AML-193 (cell line): ENCODE measurements at places on chromosomes 5 and 9.

DNA sequence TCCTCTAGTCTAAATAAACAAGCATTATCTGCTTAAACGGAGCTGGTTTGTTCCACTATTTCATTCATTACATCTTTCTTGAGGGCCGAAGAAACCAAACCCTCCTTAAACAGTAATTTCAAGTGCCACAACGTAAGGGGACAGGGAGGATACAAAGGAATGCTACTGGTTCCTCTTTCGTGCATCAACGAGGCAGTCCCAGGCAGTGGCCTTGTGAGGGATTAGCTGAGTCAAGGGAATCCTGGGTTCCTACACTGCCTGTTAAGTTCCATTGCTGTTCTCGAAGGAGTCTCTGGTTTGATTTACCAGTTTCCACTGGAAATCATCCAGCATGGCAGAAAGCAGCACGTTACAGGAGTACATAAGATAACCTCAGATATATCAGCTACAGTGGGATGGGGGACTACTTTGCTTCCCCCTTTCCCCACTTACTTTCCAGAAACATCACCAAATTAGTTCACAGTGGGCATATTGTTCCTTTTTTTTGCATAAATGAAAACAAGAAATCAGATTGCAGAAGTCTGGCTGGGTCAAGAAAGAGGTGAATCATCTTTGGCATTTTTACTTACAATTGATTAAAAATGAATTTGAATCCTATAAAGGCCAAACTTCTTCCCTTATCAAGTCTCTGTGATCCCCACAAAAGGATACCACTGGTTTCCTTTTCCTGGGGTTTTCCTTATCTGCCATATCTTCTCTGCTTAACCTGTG is 2.5 kb upstream of the RANBP3L start:
- no peak for DNase-seq

- no peak for DNase-seq
Observed at GRCh38 chr5:41793141-41793770, 77.0 kb downstream of the OXCT1 start.

GRCh38 chr9:133224762-133225161 is 15.7 kb upstream of the OBP2B start:
- DNase-seq = no peak

DNA sequence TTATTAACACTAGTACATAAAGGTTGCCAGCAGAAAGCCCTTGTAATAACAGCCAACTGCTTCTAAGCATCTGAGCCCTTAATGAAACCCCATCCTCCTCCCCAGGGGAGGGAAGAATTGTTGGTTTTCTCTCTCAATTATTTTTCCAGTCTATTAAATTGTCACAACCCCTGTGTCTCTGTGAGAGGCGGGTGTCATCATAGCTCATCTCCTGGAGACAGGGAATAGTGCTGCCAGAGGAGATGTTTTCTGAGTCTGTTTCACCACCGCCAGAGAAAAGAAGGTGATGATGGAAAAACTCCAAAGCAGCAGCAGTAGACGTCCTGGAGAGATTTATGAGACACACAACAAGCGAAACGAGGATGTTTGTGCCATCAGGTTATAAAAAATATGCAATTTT is 271.1 kb upstream of the NMUR2 start:
- DNase-seq = no peak

DNA sequence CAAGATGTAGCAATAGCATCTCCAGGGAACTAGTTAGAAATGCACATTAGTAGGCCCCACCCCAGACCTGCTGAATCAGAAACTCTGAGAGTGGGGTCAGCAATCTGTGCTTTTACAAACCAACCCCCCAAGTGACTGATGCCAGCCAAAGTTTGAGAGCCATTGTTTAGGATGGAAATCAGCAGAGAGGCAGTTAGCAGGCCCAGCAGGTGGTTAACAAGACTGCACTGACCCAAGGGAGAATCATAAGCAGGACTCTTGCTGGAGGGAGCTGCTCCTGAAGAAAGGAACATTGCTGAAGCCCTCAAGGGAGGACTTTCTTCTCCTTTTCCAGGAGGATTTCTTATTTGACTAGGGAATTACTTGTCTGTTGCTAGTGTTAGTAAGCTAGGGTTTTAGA is 74.2 kb upstream of the SLC12A2 start:
- DNase-seq = no peak

GRCh38 chr9:110546411-110546871 is 33.1 kb downstream of the SVEP1 start:
- no peak for DNase-seq

DNA sequence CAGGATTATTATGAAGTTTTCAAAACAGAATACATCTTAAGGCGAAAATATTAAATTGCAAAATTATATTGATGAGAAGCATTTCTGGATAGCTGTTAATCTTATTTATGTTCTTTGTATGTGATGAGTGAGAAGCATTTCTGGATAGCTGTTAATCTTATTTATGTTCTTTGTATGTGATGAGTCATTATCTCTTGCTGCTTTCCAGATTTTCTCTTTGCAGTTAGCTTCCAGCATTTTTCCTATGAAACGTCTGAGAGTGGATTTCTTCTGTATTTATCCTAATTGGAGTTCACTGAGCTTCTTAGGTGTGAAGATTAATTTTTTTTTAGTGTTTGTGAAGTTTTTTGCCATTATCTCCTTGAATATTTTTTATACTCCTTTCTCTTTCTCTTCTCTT is 8.2 kb downstream of the TMEM232 start:
- DNase-seq = no peak

GRCh38 chr9:117714282-117714681 is 10.1 kb downstream of the TLR4 start:
- no peak for DNase-seq

DNA sequence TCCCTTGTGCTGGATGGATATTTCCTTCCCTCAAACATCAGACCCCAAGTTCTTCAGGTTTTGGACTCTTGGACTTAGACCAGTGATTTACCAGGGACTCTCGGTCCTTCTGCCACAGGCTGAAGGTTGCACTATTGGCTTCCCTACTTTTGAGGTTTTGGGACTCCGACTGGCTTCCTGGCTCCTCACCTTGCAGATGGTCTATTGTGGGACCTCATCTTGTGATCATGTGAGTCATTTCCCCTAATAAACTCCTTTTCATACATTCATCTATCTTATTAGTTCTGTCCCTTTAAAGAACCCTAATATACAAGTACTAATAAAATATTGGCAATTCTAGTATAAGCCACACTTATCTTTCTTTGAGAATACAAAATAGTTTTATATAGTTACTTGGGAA is 1078.9 kb downstream of the CDH12 start:
- no peak for DNase-seq

DNA sequence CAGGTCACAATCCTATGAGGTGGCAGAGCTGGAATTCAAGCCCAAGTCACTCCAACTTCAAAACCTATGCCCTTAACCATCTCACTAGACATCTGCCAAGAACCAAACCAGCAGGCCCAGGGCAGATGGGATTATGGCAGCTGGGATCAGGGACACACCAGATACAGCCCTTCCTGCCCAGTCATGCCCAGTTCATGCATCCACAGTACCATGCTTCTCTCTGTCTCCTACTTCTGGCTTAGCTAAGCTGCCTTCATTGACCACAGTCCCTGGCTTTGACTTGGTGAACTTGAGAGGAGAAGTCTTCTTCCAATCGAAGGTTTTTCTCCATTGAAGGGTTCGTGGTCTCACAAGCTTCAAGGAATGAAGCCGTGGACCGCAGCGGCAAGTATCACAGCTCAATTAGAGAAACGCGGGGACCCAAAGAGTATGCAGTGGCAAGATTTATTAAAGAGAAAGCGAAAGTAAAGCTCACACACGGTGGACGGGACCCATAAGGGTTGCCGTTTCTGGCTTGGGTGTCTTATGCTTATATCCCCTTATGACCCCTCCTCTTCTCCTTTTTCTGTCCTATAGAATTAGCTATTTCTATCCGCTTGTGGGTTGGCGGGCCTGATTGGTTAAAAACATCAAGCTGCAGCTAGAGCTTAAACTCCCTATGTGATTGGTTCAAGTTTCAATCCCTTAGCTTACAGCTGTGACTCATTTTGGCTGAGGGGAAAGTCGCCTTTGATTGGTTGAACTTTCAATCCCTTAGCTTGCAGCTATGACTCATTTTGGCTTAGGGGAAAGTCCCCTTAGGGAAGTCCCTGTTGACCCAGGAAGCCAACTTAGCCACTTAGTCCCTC is 101.2 kb downstream of the TRIM36 start:
- no peak for DNase-seq

- DNase-seq = no peak
Observed at GRCh38 chr5:95864944-95865504, 42.5 kb upstream of the GLRX start.

DNA sequence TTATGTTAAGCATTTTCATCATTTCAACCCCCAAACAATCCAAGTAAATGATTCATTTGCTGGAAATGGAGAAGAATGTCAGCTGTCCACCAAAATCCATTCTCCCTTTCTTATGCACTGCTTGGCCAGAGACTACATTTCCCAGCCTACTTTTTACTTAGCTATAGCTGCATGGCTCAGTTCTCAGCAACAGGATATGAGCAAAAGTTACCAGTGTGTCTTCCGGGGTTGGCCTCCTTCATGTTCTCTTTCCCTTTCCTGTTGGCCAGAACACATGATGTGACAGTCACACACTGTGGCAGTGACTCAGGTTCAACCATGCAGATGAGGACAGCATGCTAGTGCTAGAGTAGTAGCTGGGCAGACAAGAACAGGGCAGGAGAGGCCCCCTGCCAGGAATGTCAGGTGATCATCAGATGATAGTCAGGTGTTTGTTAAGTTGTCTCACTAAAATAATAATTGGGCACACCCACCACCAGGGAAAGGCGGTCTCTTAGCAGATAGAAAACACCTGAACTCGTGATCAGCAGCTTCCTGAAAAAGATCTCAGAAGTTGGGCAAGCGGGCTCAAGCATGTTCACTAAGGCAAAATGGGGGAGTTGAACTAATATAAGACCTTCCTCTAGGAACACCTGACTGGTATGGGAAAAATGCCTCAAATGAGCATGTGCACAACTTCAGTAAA is 12.2 kb downstream of the GPR150 start:
- DNase-seq = peak; percentile 91

- DNase-seq = no peak
Observed at GRCh38 chr5:143677403-143677802, 134.6 kb upstream of the HMHB1 start.

- no peak for DNase-seq
Observed at GRCh38 chr5:151062405-151063141, 18.3 kb downstream of the TNIP1 start.

DNA sequence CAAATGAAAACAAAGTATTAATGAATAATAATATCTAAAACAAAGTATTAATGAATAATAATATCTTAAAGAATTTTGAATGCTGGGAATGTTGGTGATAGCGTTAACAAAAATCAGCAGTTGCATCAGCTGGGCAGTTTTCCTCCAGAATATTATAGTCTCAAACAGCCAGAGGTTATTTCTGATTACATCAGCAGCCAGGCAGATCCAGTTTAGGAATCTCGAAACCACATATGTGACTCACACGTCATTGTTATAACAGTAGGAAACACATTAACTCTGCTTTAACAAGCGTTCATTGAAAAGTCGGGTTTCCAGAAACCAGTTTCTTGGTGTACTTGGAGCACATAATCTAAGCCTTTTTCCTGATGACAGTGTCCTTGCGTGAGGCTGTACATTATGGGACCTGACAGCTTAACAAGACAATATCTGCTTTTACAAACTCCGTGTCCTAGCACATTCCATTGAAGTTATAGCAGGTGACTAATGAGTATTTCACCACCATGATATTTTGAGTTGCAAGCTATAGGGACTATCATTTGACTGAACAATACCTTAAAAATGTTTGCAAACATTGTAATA is 559.5 kb upstream of the KLF4 start:
- DNase-seq = no peak

- DNase-seq = no peak
Observed at GRCh38 chr9:81497091-81497490, 192.3 kb downstream of the TLE1 start.

GRCh38 chr5:58738336-58738735 is 155.5 kb downstream of the RAB3C start:
- no peak for DNase-seq

DNA sequence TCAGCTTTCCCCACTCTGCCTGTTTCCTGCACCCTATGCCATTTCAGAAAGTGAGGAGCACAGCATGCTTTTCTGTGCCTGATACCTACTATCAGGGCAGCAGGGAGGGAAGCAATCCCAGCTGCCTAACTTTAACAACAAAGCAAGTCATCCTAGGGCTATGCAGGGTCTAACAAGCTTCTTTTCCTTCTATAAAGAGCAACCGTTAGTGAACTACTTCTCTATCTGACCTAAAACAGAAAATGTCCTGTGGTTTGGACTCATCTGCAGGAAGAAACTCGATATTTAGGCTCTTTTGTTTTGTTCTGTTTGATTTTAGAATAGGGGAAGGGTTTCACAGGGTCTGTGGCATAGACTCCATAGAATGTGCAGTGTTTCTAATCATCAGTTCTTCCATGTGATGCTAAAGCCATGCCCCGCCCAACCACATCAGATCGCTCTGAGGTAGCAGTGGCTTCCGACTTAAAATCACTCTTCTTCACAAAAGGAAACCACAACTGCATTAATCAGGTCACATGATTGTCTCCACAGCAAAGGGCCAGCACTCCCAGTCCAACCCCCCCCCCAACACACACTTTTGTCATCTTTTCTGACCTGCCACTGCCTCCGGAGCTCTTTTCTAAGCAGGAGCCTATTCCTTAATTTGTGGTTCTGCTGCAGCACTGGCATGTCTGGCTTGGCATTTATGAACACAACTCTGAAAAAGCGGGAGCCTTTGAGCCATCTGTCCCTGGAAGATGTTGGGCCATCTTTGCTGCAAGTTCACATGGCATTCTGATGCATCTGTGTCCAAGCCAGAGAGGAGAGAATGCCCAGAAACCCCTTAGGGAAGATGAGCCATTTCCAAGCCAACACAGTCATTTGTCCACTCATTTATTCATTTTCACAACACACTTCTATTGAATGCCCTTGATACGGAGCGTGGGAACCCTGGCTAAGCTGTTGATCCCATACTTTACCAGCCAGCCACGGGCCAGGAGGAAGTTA is 71.6 kb downstream of the CFAP90 start:
- DNase-seq = no peak

DNA sequence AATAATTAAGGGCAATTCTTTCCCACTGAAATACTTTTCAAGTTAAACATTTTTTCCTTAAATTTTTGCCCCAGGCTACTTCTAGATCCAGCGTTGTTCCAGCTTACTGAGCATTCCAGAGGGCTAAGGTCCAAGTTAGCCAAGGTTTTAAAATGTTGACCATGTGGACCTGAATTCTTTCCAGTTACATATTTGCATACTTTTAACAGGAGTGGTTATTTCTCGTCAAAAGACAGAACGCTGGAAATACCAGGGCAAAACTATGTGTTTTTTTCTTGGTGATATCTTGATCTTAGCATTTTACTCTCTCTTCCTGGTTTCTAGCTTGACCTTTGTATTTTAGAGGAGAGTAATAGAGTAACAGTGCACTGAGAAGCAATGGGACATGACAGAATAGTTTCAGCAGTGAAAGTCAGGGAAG is 32.8 kb downstream of the TMC1 start:
- no peak for DNase-seq
